ENCODE measurements at places on chromosomes 16 and 17. TPM values are rescaled to one million over a fixed set of nuclear protein-coding genes. Genes with fewer than 3 reads are reported as not detected.

- DNase-seq: no peak
Observed at GRCh38 chr16:77788181-77789084, at the start of gene VAT1L. Gene VAT1L (plus strand): TSS chr16:77788564. CDS start chr16:77788683, 119 bp downstream.

DNA sequence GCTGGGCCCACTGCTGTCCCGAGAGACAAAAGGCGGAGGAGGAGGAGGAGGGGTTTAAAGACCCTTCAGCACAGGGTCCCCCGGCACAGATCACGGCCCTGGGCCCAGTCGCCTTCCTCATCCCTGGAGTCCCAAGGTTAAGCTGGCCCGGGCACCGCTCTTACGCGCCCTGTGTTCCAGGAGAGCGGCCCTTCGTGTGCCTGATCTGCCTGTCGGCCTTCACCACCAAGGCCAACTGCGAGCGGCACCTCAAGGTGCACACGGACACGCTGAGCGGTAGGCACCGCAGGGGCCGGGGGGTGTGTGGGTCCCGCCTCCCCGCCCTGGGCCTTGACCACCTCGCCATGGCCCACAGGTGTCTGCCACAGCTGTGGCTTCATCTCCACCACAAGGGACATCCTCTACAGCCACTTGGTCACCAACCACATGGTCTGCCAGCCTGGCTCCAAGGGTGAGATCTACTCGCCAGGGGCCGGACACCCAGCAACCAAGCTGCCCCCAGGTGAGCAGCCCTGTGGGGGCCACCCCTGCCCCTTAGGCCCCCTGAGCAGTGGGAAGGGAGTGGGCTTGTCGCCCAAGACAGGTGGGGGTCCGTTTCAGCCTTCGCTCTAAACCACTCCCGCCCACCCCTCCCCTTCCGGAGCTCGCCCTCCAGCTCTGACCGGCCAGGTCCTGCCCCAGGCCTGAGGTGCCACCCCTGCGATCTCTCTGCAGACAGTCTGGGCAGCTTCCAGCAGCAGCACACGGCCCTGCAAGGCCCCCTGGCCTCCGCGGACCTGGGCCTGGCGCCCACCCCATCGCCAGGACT, 37.6 kb upstream of the ZC3H18 start:
- DNase-seq: no peak

- no peak for DNase-seq
Observed at GRCh38 chr17:35155246-35155645, 7.6 kb downstream of the UNC45B start.

DNA sequence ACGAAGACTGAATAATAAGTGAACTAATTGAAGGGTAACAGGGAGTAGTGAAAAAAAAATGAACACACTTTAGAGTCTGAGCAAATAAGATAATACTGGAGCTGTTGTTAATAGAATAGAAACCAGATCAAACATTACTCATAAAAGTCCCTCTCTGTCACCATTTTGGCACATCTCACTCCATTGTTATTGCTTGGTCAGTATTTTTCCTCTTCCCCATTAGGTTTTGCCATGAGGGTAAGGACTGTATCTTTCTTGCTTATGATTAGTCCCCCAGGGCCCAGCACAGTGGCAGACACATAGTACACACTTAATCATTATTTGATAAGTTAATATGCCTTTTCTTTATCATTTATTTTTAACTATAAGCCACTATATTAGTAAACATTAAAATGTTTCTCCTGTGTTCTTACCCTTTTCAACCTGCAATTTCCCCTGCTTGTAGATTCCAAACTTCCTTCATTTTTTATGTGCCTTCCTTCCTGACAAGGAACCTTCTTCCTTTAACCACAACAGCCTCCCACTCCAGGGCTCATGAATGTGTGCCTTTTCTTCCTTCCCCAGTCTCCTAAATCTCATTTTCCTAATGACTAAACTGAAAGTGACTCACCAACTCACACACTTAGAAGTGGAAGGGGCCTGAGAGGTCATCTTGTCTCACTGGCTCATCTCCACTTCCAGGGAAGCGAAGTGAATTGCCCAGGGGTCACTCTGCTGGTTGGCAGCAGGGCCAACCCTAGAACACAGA, 88.2 kb upstream of the HAS3 start:
- DNase-seq: no peak

DNA sequence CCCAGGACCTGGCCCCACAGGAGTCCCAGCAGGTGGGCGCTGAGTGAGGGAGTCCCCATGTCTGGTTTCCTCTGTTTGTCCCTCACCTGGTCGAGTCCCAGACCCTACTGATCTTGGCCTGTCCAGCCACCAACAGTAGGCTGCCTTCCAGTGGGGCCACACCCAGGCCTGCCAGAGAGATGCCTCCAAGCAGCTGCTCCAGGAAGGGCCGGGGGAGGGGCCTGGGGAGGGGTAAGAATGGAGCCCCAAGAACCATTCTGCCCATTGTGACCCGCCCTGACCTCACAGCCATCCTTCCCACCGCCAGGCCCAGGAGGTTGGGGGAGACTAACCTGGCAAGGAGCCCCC, 736 bp downstream of the SPATA20 start:
- no peak for DNase-seq

DNA sequence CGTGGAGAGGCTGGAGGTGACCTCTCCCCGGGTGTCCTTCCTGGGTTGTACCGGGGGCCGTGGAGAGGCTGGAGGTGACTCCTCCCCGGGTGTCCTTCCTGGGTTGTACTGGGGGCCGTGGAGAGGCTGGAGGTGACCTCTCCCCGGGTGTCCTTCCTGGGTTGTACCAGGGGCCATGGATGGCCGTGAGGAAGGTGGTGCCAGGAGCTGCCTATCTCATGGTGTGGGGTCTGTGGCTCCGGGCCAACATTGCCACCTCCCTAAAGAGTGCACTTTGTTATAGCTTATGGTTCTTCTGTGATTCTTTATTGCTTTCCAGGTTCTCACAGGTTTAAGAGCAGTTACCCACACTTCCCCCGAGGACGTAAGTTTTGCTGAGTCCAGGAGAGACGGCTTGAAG, 86.3 kb upstream of the ZNF750 start:
- DNase-seq: no peak

DNA sequence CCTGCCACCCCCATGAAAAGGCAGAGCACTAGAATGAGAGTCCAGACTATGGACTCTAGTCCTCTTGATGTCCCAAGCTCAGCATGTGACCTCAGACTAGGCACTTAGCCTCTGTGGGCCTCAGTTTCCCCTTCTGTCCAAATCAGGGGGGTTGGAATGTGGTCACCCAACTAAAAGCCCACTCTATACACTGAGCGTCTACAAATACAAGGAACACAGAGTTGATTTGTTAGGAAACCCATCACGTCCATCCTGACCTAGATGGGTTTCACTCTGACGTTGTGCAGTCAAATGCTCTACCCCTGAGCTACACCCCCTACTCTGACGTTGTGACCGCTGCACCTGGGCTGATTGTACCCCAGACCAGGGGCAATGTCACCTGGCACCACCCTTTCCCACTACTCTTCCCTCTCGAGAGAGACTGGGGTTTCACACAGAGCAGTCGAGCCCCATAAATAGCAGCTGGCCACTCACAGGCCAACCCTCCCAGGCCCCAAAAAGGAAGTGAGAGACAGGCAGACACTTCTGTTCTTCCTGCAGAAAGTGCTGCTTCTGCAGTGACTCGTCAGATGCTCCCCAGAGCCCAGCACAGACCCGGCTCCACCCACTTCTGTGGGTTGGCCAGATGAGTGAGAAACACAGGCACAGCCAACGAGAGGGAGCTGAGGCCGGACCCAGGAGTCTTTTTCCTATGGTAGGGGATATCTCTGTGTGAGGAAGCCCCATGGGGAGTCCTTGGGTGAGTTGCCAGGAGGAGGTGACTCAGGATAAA, 16.1 kb upstream of the TNFRSF13B start:
- DNase-seq: no peak

TPSG1 gene
- not detected for total RNA-seq

ZNF174 gene
- 14.0 TPM for total RNA-seq

ASPSCR1 gene
- total RNA-seq: 31.2 TPM

KRT33B gene
- not detected for total RNA-seq

ZPBP2 gene
- not detected for total RNA-seq

ALDH3A2 gene
- total RNA-seq: 268 TPM

AOC3 gene
- 31.7 TPM for total RNA-seq

RNF112 gene
- 1.5 TPM for total RNA-seq

MYOCD gene
- 26.5 TPM for total RNA-seq

CLCN7 gene
- 49.8 TPM for total RNA-seq

Measured in vagina (tissue), 2 donors.